ENCODE measurements at places on chromosomes 3 and 15.
A peak's percentile ranks its signal among the peaks of the same experiment; 100 is the strongest.

GRCh38 chr3:66073464-66074141 lies 34.9 kb upstream of the MAGI1 start:
- DNase-seq, result no peak

DNA sequence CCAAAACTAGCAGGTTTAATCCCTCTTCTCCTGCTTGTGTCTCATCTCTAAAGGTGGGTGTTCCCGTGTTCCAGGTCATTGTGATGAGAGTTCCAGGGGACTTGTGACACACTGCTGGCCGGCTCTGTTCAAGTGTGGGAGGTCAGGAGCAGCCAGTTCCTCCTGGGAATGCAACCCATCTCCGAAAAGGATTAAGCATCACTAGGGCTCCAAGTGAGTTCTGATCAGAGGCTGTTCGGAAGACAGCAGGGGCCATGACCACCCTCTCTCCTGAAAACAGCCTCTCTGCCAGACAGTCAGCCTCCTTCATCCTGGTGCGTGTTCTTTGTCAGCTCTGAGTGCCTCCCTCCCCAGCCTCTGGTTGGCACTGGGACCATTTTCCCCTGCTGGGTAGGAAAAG lies at the start of gene TBC1D21:
Gene TBC1D21 (plus strand): TSS at position 109 of the 400 bp plus-strand sequence. CDS start 146 bp downstream, at position 255.
- DNase-seq, result no peak

DNA sequence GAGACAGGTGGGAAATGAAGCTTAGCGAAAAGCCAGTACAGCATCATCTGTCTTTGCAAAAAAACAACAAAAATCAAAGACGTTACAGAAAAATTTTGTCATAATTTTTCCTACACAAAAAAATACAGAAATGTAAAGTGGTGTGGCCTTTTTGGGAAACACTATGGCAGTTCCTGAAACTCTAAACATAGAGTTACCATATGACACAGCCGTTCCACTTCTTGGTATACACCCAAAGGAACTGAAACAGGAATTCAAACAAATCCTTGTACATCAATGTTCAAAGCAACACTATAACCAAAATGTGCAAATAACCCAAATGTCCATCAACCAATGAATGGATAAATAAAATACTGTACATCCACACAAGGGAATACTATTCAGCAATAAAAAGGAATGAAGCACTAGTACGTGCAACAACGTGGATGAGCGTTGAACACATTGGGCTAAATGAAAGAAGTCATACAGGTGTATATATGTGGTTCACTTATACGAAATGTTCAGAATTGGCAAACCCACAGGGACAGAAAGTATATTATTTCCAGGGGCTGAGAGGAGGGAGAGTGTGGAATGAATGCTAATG lies 46.8 kb downstream of the GLB1 start:
- DNase-seq, result no peak

- DNase-seq, result no peak
These were observed 108.3 kb upstream of the UBE2E1 start for GRCh38 chr3:23697416-23697815.

GRCh38 chr3:41265823-41266273 lies 66.5 kb downstream of the CTNNB1 start:
- no peak for DNase-seq

DNA sequence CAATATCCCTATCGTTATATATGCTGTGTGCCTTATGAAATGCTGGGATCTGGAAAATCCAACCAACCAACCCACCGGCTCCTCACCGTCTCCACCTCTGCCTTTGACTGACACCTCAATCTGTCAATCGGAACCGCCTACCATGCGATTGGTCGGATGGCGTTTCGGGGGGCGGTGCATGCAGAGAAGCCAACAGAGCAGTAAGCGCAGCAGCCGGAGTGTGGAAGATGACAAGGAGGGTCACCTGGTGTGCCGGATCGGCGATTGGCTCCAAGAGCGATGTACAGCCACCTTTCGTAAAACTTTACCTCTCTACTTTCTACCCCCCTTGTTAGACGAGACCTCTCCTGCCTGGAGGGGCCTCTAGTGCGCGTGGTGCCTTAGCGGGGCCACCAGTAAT lies 6.3 kb downstream of the CLK3 start:
- no peak for DNase-seq

- DNase-seq, result no peak
These were observed 275.6 kb downstream of the XXYLT1 start for GRCh38 chr3:194995334-194995733.

DNA sequence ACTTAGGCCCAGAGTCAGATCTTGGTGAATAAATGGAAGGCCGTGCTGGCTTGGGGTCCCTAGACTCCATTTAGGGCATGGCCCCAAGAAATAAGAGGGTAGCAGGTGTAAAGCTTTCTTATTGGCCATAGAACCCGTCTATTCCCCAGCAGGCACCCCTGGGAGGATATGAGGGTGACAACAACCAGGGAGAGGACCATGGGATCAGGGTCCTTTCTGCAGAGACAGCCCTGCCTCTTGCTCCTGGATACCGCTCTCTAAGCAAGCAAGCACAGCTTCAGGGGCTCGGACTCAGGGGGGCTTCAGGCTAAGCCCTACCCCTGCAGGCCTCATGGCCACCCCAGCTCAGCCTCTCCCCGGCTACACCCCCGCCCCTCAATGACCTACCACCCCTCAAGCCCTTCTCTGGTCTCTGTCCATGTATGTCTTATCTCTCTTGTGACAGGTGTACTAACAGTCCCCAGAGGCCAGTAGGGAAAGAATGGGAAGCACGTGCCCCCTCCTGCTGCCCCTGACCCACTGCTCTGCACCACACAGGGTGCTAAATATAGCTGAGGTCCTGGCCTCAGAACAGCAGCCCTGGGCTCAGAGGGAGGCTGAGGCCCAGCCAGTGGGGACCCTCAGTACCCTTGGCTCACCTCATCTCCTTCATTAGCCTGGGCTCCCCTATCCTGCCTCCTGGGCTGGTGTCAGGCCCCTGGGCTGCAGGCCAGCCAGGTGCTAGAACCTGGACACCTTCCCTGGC lies 1.9 kb downstream of the XIRP1 start:
- no peak for DNase-seq

DNA sequence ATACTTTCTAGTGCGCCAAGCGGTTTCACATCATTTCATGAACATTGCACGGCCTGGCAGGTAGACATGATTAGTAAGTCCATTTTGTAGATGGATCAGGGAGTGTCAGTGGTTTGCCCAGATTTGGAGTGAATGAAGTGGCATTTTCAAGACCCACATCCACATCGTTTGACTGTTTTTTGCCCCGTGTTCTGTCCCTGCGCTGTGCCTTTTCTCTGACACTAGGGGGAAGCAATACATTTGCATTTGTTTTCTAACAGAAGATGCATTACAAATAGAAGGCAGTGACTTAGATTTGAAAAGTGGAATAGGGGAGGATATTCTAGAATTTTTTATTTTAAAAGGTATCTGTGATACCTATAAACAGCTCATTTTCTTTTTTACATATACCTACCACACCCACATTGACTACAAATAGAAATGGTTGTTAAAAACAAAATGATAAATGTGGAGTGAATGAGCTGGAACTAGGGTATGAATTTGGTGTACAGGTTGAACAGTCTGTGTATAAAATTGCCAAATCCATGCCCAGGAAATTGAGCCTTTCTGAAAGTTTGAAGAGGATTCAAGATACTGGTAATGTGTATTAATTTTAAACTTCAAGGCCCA lies 98.0 kb downstream of the USP13 start:
- peak; percentile 13 for DNase-seq

- no peak for DNase-seq
These were observed 193.4 kb downstream of the SUCLG2 start for GRCh38 chr3:67460841-67461510.

DNA sequence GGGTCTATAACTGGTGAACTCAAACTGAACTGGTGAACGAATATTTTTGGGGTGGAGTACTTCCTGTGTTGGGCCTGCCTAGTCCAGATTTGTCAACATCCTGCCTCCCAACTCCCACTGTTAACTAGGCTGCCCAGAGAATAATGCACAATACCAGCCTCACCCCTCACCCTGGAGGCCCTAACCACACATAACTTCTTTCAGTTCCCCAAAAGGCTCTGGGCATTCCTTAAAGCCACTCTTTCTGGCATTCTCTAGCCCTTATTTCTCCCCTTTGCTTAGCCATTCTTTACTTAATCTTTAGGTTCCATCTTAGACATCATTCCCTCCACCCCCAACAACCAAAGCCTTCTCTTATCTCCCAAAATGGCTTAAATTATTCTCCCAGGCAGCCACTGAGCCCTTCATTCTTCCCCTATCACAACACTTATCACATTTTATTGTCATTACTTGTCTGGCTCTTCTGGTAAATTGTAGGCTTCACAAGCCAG lies 9.1 kb upstream of the SEC11A start:
- no peak for DNase-seq

GRCh38 chr15:27222479-27222878 lies 251.5 kb downstream of the GABRG3 start:
- DNase-seq, result no peak
